ENCODE measurements at places on chromosomes 3 and 15.

- DNase-seq: no peak
Observed at GRCh38 chr3:165233501-165234195, 37.5 kb upstream of the SLITRK3 start.

- no peak for DNase-seq
Observed at GRCh38 chr3:21734746-21735145, 16.3 kb downstream of the ZNF385D start.

DNA sequence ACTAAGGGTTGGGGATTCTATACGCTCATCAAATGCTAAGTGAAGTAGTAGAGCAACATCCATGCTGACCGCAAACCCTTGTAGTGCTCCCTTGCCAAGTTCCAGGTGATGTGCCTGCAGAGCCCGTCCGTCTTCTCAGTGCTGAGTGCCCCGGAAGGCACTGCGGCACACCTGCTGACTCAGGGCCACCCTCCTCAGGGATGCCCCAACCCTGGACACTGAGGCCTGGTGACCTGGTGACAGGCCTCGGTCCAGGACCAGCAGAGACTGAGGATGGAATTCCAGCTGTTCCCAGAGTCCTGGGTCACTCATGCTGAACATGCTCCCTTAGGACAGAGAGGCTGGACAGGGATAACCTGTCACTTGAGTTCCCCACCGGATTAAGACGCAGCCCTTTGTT is 422.5 kb downstream of the OCA2 start:
- DNase-seq: no peak

DNA sequence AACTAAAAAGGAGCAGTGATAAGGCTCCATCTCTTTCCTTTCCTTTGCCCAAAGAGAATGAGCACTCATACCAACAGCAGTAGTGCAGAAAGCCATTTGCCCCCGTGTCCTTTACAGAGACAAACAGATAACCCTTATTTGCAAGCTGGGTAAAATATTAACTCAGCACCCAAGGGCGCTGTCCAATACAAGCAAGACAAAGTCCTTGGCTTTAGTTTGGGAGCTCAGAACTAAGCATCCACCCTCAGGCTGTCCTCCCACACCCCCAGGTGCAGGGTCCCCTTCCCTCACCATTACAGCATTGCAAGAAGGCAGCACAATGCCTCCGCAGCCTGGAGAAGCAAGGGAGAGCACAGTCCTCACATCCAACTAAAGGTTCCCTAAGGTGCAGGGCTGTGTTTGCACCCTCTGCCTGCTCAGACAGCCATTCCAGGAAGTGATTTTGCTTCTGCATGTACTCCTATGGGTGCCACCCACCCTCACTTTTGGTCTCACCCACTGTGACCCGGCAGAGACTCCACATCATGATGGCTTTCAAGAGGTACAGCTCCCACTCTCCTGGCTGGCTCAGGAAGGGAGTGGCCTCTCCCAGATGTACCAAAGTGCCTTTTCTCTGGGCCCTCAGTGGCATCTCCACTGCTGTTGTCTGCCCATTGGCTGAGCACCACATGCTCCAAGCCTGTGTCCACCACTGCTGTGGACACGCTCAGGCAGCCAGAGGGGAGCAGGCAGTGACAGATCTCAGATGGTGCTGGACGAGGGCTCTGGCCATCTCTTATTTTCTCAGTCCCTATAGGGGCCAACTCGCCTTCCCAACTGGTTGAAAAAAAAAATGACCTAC is 34.1 kb upstream of the HES1 start:
- DNase-seq: no peak

DNA sequence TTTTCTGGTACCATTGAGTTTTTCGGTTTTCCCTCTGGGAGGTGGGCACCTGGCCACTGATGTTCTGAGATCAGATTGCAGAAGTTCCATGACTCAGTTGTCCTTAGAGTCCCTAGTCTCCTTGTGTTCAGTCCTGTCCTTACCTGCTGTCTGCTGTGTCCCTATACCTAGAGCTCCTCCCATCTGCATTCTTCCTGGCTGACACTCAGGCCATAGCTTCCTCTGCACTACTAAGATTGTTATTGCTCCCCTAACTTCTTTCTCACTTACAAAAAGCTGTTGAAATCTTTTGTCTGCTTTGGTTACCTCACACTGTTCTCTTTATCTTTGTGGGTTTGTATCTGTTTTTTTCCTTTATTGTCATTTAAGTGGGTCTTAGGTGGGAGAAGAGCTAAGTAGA is 13.2 kb downstream of the USP3 start:
- DNase-seq: no peak

- no peak for DNase-seq
Observed at GRCh38 chr3:126667631-126668449, 12.9 kb upstream of the TXNRD3 start.

- no peak for DNase-seq
Observed at GRCh38 chr3:152379415-152380042, 110.8 kb downstream of the MBNL1 start.

DNA sequence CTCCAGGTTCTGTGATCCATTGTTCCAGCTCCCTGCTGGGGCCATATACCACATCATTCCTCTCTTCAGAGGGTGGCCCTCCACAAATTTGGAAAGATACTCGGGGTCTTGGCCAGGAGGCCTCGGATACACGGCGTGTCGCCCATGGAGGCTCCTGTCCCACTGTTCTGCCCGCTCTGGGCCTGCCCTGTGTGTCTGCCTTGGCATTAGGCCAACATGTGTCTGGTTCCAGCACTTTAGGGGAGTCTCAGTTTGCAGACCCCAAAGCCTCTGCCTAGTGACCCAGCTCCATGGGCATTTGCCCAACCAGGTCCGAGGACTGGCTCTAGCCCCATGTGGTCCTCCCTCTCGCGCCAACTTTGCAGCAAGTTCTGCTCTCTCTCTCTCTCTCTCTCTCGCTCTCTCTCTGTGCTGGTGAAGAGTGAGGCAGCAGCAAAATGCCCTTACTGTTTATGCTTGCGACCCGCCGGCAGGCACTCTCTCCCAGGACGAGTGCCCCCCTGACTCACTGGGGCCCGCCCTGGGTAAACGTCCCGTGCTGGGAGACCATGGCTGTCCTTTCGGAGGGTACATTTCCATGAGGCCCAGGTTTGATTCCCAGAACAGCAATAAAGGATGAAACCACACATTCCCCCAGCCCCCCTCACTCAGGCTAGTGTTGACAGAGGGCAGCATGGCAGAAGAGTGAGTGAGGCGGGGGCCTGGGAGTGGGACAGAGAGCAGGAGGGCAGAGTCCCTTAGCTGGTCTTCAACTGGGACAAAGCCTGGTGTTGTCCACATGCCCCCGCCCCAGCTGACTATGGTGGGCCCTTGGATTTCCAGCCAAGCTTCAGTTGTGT is 77.9 kb downstream of the ISG20 start:
- DNase-seq: no peak

DNA sequence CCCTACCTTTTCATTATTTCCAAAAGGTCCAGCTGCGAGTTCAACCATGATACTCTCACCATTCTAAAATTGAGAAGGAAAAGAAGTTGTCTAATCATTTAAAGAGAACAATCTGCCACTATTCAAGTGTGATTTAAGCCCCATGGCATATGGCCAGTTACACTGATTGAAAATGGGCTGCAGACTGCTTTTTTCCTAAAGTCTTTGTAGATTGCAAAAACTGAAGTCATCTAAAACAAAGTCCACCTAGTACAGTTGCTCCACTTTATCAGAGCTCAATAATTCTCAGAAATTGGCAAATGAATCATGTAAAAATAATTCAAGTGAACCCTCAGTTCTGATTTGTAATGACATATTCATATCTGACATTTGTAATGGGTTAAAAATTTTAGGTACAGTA is 39.2 kb downstream of the SPPL2A start:
- no peak for DNase-seq
